NCI-H1105 (cell line): ENCODE measurements at places on chromosomes 1 and 21.
A peak's percentile ranks its signal among the peaks of the same experiment; 100 is the strongest.

DNA sequence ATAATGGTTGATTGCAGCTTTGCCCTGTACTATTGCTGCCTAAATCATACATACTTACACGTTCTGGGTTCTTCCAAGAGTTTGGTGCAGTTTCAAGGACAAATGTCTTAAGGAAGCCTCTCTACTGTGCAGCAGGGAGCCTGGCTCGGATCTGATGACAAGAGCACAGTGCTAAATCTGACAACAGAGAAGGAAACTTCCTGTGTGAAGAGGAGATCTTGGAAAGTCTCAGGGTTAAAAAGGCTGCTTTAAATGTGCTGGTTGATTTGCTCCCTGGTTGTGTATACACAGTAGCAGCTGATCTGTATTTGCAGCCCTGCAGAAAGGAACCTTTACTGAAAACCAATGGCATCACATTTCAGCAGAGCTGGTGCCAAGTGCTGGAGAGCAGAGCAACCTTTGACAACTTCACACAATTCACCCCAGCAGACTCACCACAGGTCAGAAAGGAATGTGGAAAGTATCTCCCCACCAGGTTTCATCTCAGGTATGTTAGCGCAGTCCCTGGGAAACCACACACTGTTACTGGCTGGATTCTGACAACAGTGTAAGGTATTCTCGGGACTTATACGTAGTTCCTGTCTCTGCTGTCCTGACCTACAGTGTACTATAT lies 355.0 kb upstream of the ESRRG start:
- DNase-seq = no peak

- DNase-seq = no peak
Observed at GRCh38 chr1:36143424-36143823, 5.9 kb downstream of the TRAPPC3 start.

DNA sequence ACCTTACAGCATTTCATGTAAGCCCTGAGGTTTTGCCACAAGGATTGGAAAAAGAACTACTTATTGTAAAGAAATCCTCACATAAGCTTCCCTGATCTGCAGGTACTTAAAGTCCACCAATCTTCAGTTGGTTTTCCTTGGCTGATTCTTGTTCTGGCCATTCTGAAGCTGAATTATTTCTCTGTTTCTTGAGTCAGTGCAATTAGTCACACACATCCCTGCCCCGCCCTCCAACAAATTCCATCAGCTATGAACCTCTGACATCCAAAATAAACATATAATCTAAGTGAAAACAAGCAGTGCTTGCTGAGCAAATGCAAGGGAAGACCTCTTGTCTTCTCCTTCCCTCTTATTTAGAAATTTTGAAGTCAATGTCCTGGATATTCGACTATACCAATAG lies 8.2 kb upstream of the FNDC7 start:
- no peak for DNase-seq

DNA sequence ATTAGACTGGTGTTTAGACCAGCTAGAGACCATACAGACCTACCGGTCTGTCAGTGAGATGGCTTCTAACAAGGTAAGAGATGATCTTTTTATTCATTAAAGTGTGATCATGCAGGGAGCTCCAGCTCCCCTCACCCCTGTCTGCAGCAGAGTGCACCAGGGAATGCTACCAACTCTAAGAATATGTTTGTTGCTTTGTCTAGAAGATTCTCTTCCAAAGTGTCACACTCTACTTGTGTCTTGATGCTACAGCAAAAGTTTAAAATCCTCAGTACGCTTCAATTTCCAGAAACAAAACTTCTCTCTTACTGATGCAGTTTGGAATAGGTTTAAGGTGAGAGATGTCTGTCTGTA lies 201.4 kb upstream of the SGIP1 start:
- no peak for DNase-seq

DNA sequence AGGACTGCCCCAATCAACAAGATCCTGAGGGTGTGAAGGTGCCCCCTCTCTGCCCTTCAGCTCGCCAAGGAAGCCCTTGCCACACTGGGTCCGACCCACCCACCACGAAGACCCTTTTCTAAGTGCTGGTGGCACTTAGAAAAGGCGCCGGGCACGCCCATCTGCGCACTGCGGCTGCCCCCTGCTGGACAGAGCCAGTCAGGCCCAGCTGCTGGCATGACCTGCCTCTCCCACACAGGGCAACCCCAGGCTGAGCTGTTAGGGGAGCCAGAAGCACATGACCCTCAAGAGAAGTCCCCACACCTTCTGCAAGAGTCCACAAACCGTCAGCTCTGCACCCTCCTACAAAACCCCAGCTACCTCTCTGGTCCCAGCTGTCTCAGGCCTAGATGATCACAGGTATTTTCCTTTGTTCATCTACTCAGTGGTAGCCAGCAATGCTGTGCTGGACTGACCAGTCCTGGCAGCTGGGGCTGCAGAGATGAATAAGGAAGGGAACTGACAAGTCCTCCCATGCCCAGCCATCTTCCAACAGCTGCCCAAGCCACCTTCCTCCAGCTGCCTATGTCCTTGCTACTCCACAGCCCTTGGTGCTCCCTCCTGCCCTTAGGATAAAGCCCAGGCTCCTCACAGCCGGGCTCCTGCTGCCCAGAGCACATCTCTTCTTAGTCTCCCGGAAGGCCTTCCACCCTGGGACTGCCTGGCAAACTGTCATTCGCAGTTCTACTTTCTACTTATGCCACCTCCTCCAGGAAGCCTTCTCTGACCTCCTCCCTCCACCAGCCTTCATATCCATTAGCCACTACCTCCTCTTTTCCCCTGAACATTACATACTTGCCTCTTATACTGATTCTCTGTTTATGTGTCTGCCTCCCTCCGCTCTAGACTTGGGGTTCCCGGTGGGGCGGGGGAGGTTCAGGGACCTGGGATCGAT lies 39.8 kb upstream of the ZC3H12A start:
- DNase-seq = peak; percentile 46

- no peak for DNase-seq
Observed at GRCh38 chr21:23218667-23219066, 2220.5 kb downstream of the NCAM2 start.

DNA sequence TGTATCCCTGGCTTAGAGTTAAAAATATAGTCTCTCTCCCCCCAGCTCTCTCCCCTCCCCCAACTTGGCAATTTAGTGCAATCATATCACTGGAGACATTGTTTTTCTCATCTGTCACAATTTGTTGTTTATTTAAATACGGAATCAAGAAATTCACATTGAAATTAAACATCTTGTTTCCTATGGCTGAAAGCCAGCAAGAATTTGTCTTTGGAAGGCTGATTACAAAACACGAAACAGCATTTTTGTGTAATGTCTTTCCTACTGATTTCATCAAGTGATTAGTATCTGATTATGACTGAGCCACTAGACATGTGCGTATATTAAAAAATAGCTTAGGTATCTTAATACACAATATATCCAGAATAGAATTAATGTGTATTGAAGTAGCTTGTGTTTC lies 119.7 kb downstream of the LYPLAL1 start:
- DNase-seq = no peak

DNA sequence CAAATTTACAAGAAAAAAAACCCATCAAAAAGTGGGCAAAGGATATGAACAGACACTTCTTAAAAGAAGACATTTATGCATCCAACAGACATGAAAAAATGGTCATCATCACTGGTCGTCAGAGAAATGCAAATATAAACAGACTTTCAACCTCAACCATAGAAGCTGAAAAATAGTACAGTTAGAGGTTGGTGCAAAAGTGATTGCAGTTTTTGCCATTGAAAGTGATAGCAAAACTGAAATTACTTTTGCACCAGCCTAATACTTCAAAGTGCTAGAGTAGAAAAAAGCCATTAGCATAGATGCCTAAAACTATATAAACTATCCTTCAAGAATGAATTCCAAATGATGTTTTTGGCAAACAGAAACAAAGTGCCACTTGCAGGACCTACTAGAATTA lies 365.8 kb upstream of the DPYD start:
- DNase-seq = no peak

- no peak for DNase-seq
Observed at GRCh38 chr1:110449661-110450651, 993 bp upstream of the PROK1 start.

- no peak for DNase-seq
Observed at GRCh38 chr1:196902344-196902743, 14.5 kb downstream of the CFHR4 start.

DNA sequence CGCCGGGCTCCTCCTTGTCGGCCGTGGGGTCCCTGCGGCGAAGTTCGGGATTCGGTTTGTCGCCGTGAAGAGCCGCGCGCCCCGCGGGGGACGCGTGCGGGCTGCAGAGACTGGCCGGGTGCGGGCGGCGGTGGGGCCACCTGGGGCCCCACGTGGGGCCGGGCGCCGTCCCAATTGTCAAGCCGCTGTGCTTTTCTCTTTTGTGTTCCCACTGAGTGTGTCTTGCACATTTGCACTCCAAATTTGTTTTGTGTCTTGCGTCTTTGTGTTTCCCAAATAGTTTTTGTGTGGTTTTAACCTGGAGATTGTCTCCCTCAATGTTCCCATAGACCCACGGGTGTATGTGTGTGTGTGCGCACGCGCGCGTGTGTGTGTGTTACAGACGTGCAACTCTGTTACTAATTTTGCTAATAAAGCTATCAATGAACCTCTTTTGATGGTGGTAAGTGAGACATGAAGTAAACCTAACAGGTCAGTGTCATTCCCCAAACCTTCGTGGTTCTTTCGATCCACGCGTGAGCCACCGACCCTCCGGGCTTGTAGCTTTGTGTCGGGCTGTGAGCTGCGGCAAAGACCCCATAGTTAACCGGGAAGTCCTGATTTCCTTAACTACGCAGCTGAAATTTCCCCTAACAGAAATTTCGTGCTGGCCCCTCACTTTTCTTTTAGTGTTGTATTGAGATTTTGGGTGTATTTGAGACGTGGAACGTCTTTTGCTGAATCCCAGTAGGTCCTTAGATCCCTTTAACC lies 708 bp downstream of the PRDM2 start:
- DNase-seq = peak; percentile 25

- no peak for DNase-seq
Observed at GRCh38 chr1:67213164-67213563, 46.9 kb downstream of the IL23R start.

DNA sequence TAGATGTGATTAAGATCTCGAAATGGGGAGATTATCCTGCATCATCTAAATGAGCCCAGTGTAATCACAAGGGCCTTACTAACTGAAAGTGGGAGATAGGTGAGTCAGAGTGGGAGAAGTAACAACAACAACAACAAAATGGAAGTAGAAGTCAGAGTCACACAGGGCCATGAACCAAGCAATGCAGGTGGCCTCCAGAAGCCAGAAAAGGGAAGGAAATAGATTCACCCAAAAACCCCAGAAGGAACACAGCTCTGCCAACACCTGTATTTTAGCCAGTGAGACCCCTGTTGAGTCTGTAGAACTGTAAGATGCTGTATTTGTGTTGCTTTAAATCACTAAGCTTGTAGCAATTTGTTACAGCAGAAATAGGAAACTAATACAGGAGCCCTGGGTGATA lies 4.1 kb downstream of the TAGLN2 start:
- no peak for DNase-seq
